ENCODE measurements at places on chromosomes 16 and 17.

- no peak for DNase-seq
Measured at GRCh38 chr17:41329279-41329948, 13.9 kb upstream of the KRTAP17-1 start.

DNA sequence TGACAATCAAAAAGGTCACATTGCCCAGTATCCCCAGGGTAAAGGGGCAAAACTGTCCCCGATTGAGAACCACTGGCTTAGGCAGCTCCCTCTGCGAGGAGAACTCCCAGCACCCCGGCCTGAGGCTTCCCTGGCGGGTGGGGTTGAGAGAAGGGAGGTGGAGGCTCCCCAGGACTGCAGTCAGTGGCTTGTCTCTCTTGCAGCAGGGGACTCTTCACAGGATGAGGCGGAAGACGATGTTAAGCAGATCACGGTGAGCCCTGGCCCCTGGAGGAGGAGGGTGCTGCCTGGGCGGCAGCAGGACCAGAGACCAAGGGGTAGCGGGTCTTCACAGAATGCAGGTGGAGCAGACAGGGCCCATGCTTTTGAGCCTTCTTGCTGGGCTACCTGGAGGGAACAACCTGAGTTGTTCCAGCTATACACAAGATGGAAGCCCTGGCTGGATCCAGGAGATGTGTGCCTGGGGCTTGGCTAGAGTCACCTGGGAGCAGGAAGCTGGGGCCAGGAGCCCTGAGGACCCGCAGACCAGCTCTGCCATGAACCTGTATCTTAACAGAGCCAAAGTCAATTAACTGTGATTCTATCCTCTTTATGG lies 16.8 kb downstream of the POLR3E start:
- DNase-seq: no peak

DNA sequence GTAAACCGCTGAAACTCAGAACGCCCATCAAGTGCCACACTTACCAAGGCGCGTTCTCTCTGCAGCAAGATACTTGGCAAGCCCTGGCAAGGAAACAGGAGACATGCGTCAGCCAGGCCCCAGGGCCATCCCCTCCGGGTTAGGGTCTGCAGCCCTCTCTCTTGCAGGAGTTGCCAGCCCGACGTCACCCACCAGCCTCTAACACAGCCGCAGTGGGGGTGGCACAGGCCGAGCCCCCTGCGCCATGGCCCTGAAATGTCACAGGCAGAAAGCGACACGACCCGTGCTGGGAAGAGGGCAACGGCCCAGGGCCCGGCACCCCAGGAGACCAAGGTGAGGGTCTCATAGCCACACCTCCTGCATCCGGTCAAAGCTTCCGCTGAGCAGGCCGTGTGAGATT lies 21.9 kb downstream of the ELAC2 start:
- DNase-seq: no peak

DNA sequence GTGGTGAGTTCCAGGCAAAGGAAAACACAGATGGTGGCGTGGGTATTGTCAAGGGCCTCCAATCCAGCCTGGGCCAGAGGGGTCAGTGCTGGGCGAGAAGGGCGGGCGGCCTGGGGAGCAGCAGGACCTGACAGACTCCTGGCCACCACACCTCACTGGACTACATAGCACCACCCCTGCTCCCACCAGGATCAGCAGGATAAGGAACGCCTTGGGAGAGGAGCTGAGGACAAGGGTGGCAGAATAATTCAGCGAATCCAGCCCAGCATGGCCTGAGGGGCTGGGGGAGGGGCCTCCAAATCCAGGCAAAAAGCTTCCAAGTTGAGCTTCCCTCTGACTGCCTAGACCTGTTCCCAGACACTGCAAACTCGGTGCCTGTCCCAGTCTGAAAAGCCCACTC lies 6.5 kb downstream of the DLX4 start:
- no peak for DNase-seq

DNA sequence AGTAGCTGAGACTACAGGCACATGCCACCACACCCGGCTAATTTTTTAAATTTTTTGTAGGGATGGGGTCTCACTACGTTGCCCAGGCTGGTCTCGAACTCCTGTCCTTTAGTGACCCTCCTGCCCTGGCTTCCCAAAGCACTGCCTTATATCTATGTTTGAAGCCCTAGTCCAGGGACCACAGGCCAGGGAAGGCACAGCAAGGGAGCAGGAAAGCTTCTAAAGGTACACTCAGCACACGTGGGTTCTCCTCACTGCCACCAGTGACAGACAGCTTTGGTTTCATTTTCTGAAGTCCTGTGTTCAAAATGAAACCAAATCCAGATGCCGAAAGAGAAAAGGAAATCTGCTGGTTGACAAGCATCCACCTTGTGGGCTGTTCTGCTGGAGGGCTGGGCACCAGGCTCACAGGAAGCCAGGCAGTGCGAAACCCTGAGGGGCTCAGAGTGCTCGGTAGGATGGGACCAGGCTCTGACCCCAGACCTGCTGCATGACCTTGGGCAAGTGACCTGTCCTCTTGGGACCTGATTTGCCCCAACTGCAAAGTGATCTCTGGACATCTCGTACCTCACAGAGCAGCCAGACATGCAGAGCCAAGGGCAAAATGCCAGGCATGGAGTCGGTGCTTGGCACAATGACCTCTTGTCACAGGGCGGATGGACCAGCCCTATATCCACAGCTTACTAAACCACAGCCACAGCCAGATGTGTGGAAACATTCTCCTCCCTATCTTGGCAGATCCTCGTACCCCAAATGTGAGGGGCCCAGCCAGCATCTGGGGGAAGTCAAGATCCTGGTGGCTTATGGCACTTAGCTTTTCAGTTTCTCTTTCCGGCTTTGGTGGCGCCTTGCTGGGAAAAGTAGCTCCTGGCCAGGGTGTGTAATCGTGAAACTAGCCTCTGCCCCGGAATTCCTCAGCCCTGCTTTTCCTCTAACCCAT lies 2.8 kb upstream of the SOCS1 start:
- no peak for DNase-seq

DNA sequence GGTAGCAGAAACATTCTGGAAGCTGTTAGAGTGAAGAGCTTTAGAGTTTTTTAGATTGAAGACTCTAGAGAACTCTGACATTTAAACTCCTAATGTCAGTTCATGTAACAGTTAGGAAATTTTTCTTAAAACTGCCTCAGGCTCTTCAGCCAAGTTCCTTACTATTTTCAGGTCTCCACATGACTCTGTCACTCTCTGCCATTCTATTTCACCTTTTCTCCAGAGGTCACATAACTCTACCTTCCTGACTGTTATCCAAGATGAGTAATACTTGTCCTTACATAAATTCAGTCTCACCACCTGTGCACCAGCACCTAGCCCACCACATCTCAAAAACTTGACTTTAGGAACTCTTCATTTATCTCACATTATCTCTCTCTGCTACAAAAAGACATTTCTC lies 347.1 kb upstream of the CA10 start:
- DNase-seq: no peak

DNA sequence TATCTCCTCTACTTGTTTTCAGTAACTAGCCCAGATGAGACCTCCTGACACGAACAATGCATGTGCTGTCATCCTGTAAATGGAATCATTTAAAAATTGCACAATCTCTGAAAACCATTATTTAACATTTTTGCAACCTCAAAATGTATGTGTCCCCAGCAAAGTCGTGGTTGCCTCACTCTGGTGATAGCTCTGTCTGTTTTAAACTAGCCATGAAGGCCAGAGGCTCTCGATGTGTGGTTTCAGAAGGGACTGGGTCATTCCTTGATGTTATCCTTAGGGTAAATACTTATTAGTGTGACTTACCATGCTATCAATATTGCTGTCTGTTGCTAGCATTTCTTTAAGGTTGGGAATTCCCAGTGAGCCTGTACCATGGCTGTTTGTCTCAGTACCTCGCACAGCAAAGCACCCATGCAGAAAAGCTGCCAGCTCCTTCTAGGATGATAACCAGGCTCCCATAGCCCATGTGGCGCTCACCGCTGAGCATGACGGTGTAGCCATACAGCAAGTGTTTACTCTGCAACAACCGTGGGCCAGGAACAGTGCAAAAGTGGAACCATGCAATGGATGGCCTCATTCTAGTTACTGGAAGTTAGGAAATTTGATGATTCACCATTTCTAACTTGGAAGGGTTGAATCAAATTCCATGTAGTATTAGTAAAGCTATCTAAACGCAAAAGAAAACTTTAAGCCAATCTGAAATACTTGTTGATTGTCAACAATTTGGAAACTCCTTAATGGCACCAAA lies 2.9 kb upstream of the PGS1 start:
- DNase-seq: no peak

GRCh38 chr17:8137645-8138373 lies 13.9 kb upstream of the HES7 start:
- DNase-seq: no peak

DNA sequence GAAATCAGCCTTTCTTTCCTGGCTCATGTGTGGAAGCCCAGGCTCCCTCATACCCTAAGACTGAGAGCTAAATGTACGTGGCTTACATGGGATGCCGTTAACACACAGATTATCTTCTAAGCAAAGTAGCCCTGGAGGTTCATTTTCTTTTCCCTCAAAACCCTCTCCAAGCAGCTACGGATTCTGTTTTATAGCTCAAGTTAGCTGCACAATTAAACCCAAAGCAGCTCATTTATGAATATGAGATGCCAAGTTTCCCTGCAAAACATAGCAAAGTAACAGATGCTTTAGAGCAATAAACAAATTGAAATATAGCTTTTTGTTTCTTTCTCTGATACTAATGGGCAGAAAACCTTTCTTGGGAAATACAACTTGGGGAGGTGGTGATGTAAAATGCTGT lies 72.0 kb downstream of the HS3ST2 start:
- no peak for DNase-seq

DNA sequence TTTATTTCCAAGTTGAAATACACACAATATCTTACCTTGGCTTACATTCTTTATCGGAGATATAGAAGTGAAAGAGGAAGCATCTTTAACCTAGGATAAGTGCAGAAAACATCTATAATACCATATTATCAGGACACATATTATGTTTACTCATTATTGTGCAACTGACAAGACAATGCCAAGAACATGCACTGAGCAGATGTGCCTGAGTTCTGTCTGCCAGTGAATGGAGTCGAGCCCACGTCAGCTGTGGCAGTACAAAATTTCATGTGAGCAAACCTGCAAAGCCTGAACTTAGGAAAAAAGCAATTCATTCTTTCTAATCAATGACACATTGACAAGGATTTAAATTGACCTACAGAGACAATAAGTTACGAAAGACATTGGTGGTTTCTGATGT lies 154.4 kb downstream of the AXIN2 start:
- no peak for DNase-seq

- DNase-seq: no peak
Measured at GRCh38 chr17:19705771-19706770, 10.3 kb downstream of the SLC47A2 start.

- no peak for DNase-seq
Measured at GRCh38 chr16:23959752-23960072, 123.9 kb downstream of the PRKCB start.

DNA sequence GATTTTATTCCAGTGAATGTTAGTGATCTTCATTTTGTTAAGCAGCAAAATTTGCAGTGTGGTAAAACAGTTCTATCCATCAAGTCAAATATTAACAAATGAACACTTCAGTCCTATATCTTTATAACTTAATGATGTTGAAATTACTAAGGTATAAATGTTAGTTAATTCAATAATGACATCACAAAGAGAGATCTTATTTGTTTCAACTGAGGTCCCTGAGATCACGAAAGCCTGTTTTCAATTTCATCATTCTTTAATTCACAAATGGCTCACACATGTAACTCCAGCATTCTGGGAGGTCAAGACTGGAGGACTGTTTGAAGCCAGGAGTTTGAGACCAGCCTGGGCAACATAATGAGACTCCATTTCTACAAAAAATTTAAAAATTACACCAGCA lies 13.9 kb downstream of the SMURF2 start:
- no peak for DNase-seq

DNA sequence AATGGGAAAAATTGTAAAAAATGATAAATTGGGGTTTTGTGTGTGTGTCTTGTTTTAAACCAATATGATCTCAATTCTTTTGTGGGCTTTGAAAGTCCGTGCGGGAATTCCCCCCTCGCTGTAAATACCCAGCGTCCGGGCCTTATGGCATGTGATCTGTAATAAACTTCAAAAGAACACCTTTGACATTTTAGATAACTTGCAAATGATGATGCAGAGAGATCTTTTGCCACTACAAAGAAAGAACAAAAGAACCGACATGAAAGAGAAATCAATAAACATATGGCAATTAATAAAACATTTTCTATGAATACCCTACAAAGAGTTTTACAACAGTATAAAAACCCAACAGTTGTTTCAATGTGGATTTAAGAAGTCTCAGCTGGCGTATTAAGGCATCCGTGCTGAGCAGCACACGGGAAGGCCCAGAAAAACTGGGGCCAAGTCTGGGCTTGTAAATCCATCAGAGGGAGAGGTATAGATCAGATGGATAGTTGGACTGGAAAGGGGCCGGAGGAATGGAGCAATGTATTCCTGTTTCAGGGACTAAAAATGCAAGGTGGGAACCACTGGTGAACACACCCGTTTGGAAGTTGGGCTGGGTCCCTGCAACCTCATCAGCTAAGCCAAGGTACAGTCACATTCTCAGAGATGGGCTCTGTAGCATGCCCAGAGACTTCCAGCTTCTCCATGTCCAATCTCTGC lies 115.2 kb downstream of the IRX5 start:
- DNase-seq: no peak

- no peak for DNase-seq
Measured at GRCh38 chr16:2904922-2905240, 6.8 kb upstream of the FLYWCH1 start.

DNA sequence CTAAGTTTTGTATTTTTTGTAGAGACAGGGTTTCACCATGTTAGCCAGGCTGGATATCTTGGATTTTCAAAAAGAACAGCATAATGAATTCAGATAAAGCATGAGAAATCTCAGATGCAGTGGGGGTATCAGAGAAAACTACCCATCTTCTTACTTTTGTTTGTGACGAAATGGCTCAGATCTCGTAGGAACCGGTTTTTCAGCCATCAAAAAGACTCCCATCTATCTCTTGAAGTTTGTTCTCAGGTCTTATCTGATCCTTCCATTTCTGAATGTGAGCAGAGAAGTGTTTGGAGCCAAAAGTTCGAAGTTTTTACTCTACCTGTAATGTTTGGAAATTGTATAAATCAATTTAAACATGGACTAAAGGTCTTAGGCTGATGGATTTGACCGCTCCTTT lies 57.2 kb downstream of the LDHD start:
- DNase-seq: no peak

DNA sequence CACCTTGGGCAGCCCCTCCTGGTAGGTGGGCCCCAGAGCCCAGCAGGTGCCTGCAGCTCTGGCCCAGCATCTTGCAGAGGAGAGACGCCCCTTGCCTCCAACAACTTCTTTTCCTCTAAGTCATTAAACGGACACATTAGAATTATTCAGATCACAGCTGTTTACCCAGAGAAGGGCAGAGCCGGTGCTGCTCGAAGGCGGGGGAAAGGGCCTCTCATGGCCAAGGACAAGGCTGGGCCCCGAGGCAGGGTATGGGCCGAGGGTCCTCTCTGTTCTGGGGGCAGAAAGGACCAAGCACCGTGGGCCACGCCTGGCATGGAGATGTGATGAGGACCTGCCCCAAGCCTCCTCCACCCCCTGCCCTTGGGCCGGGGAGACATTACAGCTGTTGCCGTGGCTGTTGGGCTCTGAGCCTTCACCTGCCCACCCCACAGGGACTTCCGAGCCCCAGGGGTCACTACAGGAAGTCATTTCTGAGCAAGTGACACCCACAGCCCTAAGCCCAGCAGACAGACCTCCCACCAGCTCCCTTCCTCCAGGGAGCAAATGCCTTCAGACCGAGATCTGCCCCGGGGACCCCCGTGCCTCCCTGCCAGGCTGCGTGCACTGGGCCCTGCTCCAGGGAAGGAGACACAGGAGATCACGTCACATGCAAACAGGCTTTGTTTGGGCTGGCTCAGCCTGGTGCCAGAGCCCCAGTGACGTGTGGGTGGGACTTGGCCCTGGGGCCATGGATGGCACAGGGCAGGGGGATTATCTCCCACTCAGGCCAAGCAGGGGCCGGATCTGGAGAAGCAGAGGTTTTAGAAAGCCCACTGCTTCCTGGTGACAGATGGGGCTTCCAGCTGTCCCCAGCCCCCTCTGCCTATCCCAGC lies 699 bp upstream of the PVALEF start:
- no peak for DNase-seq
